Gastrocnemius medialis (tissue), 4 donors: ENCODE measurements at places on chromosomes 3 and 15. TPM values are rescaled to one million over a fixed set of nuclear protein-coding genes. Genes with fewer than 3 reads are reported as not detected.

DNA sequence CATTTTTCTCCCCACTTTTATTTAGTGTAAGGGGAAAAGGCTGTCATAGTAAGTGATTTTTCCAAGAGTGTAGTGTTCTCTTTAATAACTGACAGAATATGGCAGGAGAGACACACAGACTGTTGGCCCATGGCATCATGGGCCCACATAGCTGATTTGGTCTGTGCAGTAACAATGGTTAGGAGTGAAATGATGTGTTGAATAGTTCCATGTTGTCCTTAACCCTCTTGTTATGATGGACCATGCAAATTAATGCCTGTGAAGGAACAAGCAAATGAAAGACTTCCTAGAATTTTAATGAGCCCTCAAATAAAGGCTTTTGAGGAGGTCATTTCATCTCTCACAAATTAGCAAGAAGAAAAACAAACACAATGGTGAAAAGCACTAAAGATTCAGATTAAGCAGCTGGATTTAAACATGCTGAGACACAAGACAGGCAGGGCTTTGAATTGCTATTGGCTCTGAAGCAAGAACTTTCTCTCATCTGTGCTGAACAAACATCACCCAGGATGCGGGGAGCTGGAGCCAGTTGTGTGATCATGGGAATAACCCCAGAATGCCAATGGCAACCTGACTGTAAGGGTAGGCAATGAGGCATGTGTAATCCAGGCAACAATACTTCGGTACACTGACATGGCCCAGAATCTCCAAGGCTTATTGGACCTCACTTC lies 136.7 kb upstream of the VEPH1 start:
- no peaks in the 10 kb centered on the region for H3K36me3 ChIP-seq
- H3K4me1 ChIP-seq = no peaks in the 10 kb centered on the region
- DNase-seq = no peak
- no peaks in the 10 kb centered on the region for H3K27me3 ChIP-seq
- H3K27ac ChIP-seq = no peak overlapping the region
- no peak overlapping the region for H3K4me3 ChIP-seq

- peak; percentile 92 for DNase-seq
- peak overlapping the region; percentile 91 for H3K27ac ChIP-seq
- H3K4me3 ChIP-seq = no peak overlapping the region
- H3K4me1 ChIP-seq = peaks cover 78% of the 10 kb centered on the region
Observed at GRCh38 chr15:70741107-70741531, 22.2 kb downstream of the UACA start.

DNA sequence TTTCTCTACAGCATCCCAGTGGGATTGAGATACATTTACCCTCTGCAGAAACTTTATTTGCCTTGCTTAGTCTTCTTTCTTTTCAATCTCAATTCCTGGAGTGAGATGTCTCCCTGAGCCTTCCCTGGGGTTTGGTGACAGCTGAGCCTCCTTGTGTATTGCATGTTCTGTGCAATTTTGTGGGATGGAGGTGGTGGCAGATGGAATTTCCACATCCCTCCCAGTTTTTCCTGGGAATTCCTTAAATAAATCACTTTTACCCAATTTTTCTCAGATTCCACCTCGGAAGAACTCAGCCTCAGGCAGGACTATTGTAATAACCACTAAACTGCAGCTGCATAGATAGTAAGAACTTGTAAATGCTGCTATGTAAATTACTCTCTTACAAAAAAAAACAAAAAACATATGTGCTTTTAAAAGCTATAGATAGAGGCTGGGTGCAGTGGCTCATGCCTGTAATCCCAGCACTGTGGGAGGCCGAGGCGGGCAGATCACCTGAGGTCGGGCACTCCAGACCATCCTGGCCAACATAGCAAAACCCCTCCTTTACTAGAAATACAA lies 88.5 kb upstream of the ABHD17C start:
- H3K36me3 ChIP-seq = no peaks in the 10 kb centered on the region
- no peak overlapping the region for H3K27ac ChIP-seq
- H3K4me3 ChIP-seq = no peak overlapping the region
- DNase-seq = no peak

- H3K27me3 ChIP-seq = no peaks in the 10 kb centered on the region
- H3K4me1 ChIP-seq = peaks cover 12% of the 10 kb centered on the region
- no peak overlapping the region for H3K4me3 ChIP-seq
- H3K36me3 ChIP-seq = no peaks in the 10 kb centered on the region
- no peak overlapping the region for H3K27ac ChIP-seq
Observed at GRCh38 chr15:58726867-58727266, 22.6 kb downstream of the ADAM10 start.

DNA sequence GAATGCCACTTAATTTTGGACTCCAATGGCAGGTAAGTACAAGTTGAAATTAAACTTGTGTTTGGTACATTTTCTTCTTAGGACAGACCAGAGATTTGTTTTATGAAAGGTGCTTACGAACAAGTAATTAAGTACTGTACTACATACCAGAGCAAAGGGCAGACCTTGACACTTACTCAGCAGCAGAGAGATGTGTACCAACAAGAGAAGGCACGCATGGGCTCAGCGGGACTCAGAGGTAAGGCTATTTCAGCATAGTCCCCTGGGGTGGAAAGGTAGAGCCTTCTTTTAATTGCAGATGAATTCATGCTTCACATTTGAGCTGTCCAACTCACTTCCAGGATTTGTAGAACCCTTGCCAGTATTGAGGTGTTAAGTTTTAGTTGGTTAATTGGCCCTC lies 51.4 kb downstream of the ASTE1 start:
- no peaks in the 10 kb centered on the region for H3K27me3 ChIP-seq
- H3K4me3 ChIP-seq = no peak overlapping the region
- no peaks in the 10 kb centered on the region for H3K4me1 ChIP-seq
- DNase-seq = no peak
- no peak overlapping the region for H3K27ac ChIP-seq

DNA sequence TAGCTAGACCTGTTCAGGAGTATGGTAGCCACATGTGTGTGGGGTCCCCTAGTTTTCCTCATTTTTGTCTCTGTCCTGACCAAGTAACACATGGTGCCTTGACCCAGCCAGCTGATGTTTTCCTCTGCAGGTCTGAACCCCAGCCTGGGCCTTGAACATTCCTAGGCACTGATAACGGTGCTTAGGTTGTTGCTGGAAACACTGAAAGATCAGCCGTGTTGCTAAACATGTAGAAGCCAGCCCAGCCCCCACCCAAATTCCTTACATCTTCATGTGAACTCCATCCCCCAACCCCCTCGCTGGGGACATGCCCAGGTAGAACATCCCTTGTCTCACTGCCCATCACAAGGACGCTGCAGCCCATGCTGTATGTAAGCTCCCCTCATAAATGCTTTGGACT lies 18.7 kb downstream of the RTP3 start:
- no peaks in the 10 kb centered on the region for H3K4me1 ChIP-seq
- no peak overlapping the region for H3K27ac ChIP-seq
- H3K27me3 ChIP-seq = no peaks in the 10 kb centered on the region

DNA sequence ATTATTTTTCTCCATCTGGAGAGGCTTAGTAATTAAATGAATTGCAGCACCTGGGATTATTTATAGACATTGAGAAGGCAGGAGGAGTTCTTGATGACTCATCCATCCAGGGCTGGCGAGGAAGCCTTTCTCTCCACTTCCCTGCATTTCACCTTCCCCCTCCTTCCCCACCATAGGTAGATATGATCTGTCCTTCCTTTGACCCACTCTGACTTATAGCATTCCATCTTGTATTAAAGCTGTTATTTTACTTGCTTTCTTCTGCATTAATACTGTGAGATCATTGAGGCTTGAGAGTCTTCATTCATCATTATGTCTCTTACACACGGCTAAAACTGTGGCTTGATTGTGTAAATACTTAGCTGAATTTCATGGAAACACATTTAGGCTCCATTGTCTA lies 288.8 kb downstream of the FEZF2 start:
- peaks cover 1% of the 10 kb centered on the region for H3K4me1 ChIP-seq
- no peak overlapping the region for H3K27ac ChIP-seq
- no peaks in the 10 kb centered on the region for H3K36me3 ChIP-seq
- no peaks in the 10 kb centered on the region for H3K27me3 ChIP-seq

GRCh38 chr15:51200792-51201191 lies 106.1 kb upstream of the TNFAIP8L3 start:
- H3K27me3 ChIP-seq = no peaks in the 10 kb centered on the region
- H3K27ac ChIP-seq = no peak overlapping the region
- no peak for DNase-seq
- no peak overlapping the region for H3K4me3 ChIP-seq

DNA sequence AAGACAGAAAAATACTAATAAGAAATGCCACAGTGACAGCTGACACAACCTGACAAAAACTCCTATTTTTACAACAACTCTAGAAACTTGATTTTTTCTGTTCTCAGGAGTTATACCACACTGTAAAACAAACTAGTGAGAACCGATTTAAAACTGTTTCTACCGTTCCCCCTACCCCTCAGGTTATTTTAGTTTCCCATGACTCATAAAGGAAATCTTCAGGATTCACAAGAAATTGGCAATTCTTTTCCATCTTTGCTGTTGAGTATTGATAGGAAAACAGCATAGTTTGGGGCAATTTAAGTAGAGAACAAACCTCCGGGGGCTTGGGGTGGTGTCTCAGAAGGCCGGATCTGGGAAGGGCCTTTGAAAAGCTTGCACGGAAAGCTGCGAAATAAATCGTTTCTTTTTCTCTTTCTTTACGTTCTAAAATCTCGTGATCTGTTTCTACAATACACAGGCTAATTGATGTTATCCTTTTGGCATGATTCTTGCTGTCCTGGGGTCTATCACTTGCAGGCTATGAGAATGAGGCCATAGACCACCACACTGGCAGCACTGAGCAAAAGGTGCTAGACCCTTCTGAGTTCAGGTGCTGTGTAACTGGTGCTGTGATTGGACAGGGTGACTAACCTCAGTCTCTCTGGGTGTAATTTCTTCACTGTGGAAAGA lies 89.3 kb downstream of the LPP start:
- no peak overlapping the region for H3K4me3 ChIP-seq
- peak overlapping the region; percentile 86 for H3K27ac ChIP-seq
- no peak for DNase-seq

GRCh38 chr3:87309601-87310000 lies 33.2 kb upstream of the POU1F1 start:
- no peaks in the 10 kb centered on the region for H3K36me3 ChIP-seq
- no peak overlapping the region for H3K27ac ChIP-seq
- no peaks in the 10 kb centered on the region for H3K27me3 ChIP-seq
- H3K4me3 ChIP-seq = no peak overlapping the region
- no peak for DNase-seq

- no peak overlapping the region for H3K27ac ChIP-seq
- H3K4me3 ChIP-seq = no peak overlapping the region
- no peaks in the 10 kb centered on the region for H3K27me3 ChIP-seq
Observed at GRCh38 chr3:132283916-132284405, 33.2 kb upstream of the ACP3 start.

GRCh38 chr3:188007897-188008296 lies 146.1 kb upstream of the LPP start:
- H3K4me1 ChIP-seq = peaks cover 18% of the 10 kb centered on the region
- DNase-seq = no peak
- H3K27ac ChIP-seq = peak overlapping the region; percentile 97
- H3K27me3 ChIP-seq = no peaks in the 10 kb centered on the region

GRCh38 chr3:33217866-33218445 lies 654 bp downstream of the SUSD5 start:
- DNase-seq = no peak
- H3K27me3 ChIP-seq = peaks cover 5% of the 10 kb centered on the region
- no peaks in the 10 kb centered on the region for H3K36me3 ChIP-seq
- peak overlapping the region; percentile 42 for H3K4me3 ChIP-seq

DNA sequence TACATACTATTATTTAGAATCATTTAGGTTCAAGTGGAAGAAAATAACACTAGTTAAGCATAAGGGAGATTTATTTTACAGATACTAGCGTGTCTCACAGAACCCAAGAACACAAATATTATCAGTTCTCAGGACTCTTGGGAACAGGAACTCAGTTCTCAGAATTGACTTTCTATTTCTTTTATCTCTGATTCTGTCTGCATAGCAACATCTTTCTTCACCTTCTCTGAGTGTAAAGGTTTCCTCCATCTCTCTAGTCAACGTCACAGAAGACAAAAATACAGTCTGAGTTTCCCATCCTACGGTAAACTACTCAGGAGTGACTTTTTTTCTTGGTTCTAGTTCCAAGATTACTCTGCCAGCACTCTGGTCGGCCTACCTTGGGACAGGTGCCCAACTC lies 220.0 kb downstream of the SV2B start:
- no peak overlapping the region for H3K27ac ChIP-seq
- H3K4me3 ChIP-seq = no peak overlapping the region
- H3K27me3 ChIP-seq = no peaks in the 10 kb centered on the region
- no peak for DNase-seq
- H3K36me3 ChIP-seq = no peaks in the 10 kb centered on the region

GRCh38 chr3:29514912-29515311 lies 234.0 kb downstream of the RBMS3 start:
- H3K27me3 ChIP-seq = no peaks in the 10 kb centered on the region
- H3K27ac ChIP-seq = peak overlapping the region; percentile 11
- H3K36me3 ChIP-seq = no peaks in the 10 kb centered on the region

The SI gene
- not detected for total RNA-seq

The NPAP1 gene
- total RNA-seq = not detected

The TMEM207 gene
- not detected for total RNA-seq

The KBTBD12 gene
- 28.7 TPM for total RNA-seq

The PP2D1 gene
- not detected for total RNA-seq
